ENCODE measurements at places on chromosomes 3 and 15. TPM values are rescaled to one million over a fixed set of nuclear protein-coding genes. Genes with fewer than 3 reads are reported as not detected.

GRCh38 chr3:62559831-62560445 is 186.6 kb upstream of the FEZF2 start:
- no peak for DNase-seq

The ABHD10 gene
- 23.3 TPM for polyA plus RNA-seq

DNA sequence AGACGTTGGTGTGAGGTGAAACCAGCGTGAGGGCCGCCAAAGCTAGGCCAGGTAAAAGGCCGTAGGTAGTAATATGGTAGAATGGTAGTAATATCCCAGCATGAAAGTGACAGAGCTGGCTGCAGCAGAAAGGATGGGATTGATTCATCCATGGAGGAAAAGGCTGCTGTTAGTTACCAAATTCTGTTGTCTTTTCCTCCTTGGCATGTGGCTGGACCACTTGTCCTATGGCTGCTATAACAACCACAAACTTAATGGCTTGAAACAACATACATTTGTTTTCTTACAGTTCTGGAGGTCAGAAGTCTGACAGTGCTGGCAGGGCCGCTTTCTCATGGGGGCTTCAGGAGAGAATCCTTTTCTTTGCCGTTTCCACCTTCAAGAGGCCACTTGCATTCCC is 47.8 kb upstream of the CHST2 start:
- DNase-seq: no peak

DNA sequence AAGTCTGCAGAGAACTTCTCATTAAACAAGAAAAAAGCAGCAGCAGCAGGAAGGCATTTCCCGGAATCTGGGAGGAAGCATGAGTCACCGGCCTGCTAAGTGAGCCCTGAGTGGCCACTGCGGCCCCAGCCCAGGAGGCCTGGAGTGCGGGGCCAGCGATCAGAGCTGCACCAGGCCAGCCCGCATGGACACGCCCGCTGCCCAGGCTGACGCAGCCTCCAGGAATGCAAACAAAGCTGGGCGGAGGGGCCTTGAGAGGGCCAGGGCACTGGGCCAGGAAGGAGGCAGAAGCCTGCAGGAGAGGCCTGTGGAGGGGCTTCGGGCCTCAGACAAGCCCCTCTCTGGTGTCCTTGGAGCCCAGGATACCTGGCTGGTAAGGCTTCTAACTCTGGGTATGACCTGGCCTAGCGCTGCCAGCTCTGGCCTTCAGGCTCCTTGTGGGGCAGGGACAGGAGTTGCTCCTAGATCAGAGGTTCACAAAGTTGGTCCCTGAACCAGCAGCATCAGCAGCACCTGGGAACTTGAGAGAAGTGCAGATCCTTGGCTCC is 101.2 kb downstream of the SMAD6 start:
- DNase-seq: peak; percentile 82

GRCh38 chr3:127545216-127545615 is 45.3 kb downstream of the TPRA1 start:
- no peak for DNase-seq

DNA sequence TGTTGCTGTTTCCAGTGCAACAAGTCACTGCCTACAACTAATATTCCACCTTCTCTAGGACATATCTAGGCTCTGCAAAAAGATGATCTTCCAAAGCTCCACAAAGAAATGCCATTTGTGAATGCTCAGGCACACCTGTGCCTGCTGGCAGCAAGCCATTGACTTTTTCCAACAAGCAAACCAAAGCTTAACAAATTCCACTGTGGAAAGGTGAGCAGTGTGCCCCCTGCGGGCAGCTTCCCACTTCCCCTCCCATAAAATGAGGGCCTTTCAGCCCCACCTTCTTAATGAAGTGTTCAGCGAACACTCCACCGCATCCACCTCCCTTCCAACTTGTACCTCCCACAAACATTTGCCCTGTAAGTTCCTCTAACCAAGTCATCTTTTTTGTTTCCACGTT is 157.5 kb upstream of the SLC24A5 start:
- no peak for DNase-seq

- no peak for DNase-seq
Measured at GRCh38 chr15:57138349-57138788, 219.9 kb downstream of the TCF12 start.

DNA sequence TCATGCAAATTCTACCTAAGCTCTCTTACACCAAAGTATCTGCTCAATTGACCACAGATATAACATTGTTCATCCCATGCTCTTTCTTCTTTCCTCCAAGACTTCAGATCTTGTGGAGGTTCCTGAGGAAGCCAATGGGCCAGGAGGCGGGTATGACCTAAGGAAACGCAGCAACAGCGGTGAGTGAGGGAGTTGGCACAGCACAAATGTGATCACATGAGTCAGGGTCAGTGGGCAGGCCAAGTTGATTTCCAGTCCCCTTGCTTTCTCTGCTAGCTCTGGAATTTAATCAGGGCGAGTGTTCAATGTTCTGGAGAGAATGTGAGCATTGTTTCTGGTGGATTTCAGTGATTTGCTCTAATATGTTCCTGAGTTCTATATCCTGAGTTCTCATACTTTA is 112.7 kb downstream of the STAC start:
- DNase-seq: no peak

DNA sequence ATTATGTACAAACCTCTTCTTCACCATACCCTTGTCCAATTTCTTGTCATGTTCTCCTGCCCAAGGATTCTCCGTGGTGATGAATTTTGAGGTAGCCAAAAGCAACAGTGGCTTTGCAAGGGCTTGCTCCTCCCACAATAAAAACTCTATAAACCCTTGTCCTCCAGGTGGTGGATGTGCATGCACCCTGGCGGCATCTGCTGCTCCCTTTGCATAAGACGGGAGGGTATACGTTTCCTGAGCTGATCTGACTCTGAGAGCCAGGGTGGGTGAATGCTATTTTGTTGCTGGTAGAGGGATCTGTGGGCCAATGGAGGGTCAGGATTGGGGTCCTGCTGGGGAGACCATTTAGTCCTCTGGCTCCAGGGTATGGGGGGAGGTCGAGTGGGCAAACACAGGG is 5.4 kb downstream of the DNAH1 start:
- DNase-seq: no peak

The CTNNB1 gene
- 230 TPM for polyA plus RNA-seq

DNA sequence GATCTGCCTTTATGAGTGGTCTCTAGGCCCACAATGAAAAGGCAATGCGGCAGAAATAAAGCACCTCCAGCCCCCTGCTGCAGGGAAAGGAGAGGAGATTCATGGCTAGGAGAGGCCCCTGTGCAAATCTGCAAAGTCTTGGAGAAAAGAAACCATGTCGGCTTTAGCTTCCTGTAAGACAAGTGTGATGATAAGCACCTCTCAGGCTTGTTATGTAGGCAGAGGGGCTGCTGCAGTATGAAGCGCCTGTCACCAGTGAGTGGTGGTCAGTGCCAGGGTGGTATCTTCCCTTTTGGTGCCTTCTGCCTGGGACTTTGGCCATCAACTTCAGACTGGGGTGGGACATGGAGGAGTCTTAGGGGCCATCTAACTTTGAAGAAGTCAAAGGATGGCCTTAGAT is 59.2 kb upstream of the ARHGEF3 start:
- DNase-seq: no peak

DNA sequence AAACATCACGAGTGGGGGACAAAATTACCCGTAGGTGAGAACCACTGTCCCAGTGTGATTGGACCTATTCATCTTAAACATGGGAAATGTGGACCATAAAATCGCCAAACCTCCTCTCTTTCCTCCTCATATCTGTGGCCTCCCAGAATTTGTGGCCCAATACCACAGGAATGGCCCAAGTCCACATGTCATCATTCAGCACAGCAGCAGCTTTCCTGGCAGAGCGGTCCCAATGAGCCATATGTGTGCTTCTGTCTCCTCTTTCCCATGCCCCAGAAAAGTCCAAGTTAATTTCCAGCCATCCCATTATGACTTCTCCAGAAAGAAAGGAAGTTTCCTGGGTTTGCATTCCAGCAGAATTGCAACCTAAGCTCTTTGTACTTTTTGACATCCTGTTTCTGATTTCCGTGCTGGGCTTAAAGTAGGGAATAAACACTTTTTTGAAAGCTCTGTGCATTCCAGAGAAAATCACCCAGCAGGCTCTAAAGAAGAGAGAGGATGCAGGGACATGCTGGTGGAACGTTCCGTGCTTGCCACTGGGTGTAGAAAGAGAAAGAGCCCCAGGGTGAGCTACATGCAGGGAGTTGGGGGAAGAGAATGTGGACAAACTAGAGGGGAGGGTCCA is 259.4 kb upstream of the PROK2 start:
- no peak for DNase-seq

The HYAL1 gene
- polyA plus RNA-seq: 7.0 TPM
